Dorsolateral prefrontal cortex (tissue), 122 donors: ENCODE measurements at places on chromosomes 1 and 21. TPM values are rescaled to one million over a fixed set of nuclear protein-coding genes. Genes with fewer than 3 reads are reported as not detected.

DNA sequence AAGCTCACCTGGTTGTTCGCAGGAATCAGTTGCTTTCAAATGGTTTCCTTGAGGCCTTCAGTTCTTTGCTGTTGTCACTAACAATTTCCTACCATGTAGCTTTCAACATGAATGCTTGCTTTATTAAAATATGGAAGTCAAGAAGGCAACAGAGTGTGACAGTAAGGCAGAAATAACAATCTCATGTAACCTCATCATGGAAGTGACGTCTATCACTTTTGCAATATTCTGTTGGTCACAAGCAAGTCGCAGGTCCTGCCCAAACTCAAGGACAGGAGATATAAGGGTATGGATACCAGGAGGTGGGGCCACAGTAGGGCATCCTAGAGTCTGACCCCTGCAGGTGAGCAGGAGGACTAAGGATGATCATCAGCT, 296.8 kb upstream of the ZP4 start:
- no peak for DNase-seq

- DNase-seq, result no peak
These were observed 57.8 kb downstream of the EDARADD start for GRCh38 chr1:236451796-236452373.

DNA sequence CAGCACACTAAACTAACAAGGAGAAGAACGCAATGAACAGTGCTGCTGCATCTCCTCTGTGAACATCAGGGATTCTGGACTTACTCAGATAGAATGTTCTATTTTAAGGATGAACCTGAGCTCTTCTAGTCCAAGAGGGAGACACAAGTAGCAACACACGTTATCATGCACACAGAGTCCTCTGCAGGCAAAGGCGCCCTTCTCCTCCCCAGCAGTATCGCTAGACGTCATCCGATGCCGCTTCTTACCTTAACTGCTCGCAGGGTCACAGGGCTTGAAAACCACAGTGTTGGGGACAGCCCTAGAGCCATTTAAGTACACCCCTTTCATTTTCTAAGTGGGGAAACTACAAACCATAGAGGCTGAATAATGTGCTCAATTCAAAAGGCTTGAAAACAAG, 74.5 kb downstream of the HIVEP3 start:
- DNase-seq, result no peak

GRCh38 chr1:8373581-8374241, 55.8 kb downstream of the SLC45A1 start:
- DNase-seq, result no peak

DNA sequence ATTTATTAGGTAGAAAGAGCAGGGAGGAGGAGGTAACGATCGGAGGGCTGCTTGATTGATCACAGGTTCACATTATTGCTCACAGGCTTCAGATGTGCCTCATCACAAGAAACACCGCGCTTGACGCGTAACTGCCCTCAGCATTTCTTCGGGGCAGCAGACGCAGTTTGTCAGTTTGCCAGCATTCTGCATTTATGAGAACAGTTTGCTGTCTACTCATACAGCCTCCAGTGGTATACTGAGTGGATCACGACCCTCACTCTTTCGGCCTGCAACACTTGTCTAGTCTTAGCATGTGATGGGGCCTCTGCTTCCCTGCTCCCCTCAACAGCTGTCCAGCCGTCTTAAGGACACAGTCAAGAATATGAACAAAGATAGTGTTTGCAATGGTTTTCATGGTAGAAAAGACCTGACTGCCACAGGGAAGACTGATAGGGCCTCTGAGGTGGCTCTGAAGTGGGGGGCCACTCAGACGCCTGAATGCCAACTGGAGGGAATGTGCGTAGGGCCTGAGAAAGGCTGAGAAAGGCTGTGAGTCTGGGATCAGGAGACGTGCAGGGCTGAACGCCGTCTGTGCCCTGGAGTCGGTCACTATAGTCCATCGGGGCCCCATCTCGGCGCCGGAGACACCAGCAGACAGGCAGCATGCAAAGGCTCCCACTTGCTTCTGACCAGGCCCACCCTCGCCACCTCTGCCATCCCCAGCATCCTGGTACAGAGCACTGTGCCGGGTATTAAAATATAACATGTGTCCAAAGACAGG, 45.0 kb downstream of the UBE2G2 start:
- DNase-seq, result no peak

DNA sequence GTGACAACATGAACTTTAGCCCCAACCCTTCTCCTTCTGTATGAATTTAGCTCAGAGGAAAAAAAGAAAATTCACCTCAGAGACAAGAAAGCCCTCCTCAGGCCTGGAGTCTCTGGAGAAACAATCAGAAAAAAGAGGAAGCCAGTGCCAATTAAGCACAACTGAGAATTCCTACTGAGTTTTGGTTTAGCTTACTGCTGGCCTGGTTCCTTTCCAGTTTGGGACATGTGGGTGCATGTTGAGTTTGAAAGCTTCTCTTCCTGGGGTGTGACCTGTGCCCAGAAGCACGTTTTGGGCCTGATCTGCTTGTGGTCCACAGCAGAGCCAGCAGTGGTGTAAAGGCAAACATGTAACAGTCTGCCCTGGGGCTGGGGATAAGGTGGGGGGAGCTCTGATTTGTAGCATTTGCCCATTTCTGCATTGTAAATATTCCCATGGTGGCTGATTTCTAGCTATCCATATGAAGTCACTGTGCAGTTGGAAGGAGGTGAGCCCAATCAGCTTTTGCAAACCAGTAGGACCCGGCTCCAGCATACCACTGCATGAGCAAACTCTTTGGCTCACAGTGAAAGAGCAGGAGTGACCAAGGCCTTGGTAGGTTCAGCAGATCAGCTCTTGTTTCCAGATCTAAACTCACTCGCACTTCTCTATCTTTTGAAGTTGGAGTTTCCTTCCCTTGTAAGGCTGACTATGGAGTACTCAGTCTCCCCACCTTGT, 4.7 kb upstream of the THEM5 start:
- no peak for DNase-seq

GRCh38 chr1:234355782-234356510, 17.3 kb upstream of the COA6 start:
- DNase-seq, result no peak

DNA sequence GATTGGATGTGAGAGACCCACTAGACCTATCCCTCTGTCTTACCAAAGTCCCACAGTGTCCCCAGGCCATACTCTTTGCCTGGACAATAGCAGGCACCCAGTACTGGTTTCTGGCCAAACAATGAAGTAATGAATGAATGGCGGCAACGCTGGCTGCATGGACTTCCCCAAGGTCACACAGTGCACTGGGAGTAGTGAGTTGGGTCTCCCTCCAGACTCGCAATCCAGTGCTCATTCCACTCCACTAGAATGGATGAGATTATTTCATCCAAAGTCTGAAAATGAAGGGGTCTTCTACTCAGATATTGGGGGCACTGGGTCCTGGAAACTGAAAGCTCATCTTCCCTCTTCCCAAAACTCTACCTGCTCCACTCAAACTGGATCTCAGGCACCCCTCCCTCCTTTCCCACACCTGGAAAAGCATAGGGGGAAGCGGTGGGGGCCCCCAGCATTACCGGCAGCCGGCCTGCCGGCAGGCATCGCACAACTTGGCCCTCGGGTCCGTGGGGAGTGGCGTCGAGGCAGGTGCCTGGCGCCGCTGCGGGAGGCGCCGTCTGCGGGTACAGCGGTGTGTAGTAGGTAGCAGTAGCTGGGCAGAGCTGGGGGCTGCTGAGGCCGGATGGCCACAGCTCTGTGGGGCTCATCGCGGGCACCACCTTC, 816 bp downstream of the E2F2 start:
- no peak for DNase-seq

The GCSAML gene
- 0.18 TPM for total RNA-seq

The RAB29 gene
- 25.6 TPM for total RNA-seq

The FAM163A gene
- total RNA-seq, result 1.5 TPM

The CELA2B gene
- total RNA-seq, result not detected

The LIPI gene
- total RNA-seq, result not detected

The WNT2B gene
- total RNA-seq, result 8.1 TPM
